Gastroesophageal sphincter (tissue), 4 donors: ENCODE measurements at places on chromosomes 2 and 18. TPM values are rescaled to one million over a fixed set of nuclear protein-coding genes. Genes with fewer than 3 reads are reported as not detected.
A peak's percentile ranks its signal among the peaks of the same experiment; 100 is the strongest.

Gene DSC2
- 15.4 TPM for total RNA-seq

Gene VIT
- total RNA-seq, result 26.5 TPM

- ATAC-seq, result peak; percentile 73
Observed at GRCh38 chr2:150811259-150811855, 323.9 kb upstream of the RND3 start.

DNA sequence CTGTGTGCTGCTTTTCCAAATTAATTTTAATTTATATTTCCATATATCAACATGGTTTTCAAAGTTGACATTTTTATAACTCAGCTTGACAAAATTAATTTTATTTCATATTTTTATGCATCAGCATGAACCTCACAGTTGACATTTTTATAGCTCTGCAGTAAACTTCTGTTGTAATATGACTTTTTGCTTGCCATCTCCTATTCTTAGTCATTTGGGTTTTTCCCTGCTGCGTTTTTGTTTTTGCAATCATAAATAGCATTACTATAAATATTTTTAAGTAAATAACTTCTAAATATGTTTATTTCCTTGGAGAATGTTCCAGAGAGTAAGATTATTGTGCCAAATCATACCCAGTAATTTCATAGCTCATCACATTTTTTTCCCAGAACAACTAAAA, 21.0 kb upstream of the L3MBTL4 start:
- ATAC-seq, result no peak

GRCh38 chr2:239751679-239752355, 273.3 kb downstream of the NDUFA10 start:
- no peak for ATAC-seq
